ENCODE measurements at places on chromosomes 6 and 20. TPM values are rescaled to one million over a fixed set of nuclear protein-coding genes. Genes with fewer than 3 reads are reported as not detected.

OTOR gene
- total RNA-seq, result not detected

GRCh38 chr20:6685181-6685582, 82.3 kb upstream of the BMP2 start:
- H3K27me3 ChIP-seq, result peaks cover 19% of the 10 kb centered on the region
- H3K27ac ChIP-seq, result no peak overlapping the region
- H3K36me3 ChIP-seq, result no peaks in the 10 kb centered on the region
- no peaks in the 10 kb centered on the region for H3K4me1 ChIP-seq
- no peak overlapping the region for H3K4me3 ChIP-seq

DNA sequence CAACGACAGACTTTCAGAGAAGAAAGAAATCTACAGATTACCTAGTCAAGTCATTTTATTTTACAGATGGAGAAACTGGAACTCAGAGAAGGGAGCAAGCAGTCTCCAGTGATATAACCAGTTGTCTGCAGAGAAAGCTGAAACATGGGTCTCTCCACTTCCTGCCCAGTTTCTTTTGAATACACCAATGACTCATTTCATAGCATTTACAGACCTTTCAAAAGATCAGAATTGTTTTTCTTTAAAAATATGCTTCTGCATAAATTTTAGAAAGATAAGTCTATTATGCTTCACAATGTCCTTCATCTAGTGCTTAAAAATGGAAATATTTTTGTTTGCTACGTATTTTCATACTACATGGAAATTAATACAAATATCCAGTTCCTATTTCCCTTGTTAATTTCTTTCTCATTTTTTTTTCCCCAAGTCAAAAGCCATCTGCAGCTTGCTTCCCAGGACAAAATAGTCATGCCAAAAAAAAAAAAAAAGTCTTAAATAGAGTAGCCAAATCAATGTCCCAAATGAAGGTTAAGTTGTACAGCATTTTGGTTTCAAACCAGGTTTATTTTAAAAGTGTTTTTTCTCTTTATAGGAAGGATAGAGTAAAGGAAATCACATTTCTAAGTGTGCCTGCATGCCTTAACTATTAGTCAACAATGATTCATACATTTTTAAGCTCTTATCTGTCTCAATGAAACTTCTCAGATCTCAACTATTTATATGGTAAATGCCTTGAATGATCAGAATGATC, 36.9 kb downstream of the ARHGAP18 start:
- H3K27ac ChIP-seq, result peak overlapping the region; percentile 72
- no peaks in the 10 kb centered on the region for H3K36me3 ChIP-seq
- peak; percentile 80 for DNase-seq
- peak overlapping the region; percentile 62 for H3K4me3 ChIP-seq
- H3K27me3 ChIP-seq, result no peaks in the 10 kb centered on the region

DNA sequence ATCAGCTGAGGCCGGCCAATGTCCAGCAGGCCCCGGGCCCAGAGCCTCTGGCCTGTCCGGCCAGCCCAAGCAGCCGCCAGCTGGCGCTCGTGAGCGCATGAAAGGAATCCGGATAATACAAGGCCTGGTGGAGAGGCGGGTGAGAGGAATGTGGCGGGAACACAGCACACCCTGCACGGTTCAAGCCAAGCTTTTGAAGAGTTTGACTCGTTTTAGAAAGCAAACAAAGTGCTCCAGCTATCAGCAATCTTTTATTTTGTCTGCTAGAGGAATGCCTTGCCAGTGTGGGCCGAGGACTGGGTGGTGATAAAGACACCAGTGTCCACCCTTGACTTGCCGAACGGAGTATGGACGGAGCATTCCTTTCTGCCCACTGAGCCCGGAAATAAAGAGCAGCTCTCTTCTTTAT, 9.3 kb upstream of the NEDD9 start:
- peaks cover 15% of the 10 kb centered on the region for H3K4me1 ChIP-seq
- no peak overlapping the region for H3K4me3 ChIP-seq
- DNase-seq, result peak; percentile 67
- H3K27ac ChIP-seq, result no peak overlapping the region
- H3K36me3 ChIP-seq, result no peaks in the 10 kb centered on the region

GRCh38 chr20:57306747-57307146, 22.9 kb upstream of the SPO11 start:
- peaks cover 55% of the 10 kb centered on the region for H3K27me3 ChIP-seq
- H3K27ac ChIP-seq, result no peak overlapping the region
- no peaks in the 10 kb centered on the region for H3K4me1 ChIP-seq
- no peak overlapping the region for H3K4me3 ChIP-seq
- no peaks in the 10 kb centered on the region for H3K36me3 ChIP-seq

DNA sequence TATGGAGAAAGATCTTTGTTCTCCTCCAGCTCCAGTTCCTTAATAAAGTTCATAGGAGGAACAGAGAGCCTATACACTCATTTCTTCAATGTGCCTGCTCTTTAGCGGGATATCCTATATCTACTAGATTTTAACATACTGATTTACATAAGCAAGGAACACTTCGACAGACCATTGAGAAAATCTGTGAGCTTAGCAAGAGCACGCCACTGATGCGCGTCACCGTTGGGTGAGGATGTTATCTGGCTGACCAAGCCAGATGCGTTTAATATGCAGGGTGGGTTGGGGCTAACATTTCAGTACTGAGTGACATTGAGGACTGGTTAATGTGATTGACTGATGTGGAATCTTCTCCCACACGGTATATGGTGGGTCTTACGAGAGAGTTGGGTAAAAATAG, 233.4 kb downstream of the SOX4 start:
- no peaks in the 10 kb centered on the region for H3K4me1 ChIP-seq
- DNase-seq, result no peak
- H3K36me3 ChIP-seq, result no peaks in the 10 kb centered on the region
- no peaks in the 10 kb centered on the region for H3K27me3 ChIP-seq

Data from GM23248 (cell line).